Activated naive CD4-positive, alpha-beta T cell treated with Interleukin-2 at 50 U/mL for 16 hours (primary cell): ENCODE measurements at places on chromosomes 12 and 14.

GRCh38 chr14:106848330-106849121, 1322.1 kb downstream of the TMEM121 start:
- no peak for DNase-seq

DNA sequence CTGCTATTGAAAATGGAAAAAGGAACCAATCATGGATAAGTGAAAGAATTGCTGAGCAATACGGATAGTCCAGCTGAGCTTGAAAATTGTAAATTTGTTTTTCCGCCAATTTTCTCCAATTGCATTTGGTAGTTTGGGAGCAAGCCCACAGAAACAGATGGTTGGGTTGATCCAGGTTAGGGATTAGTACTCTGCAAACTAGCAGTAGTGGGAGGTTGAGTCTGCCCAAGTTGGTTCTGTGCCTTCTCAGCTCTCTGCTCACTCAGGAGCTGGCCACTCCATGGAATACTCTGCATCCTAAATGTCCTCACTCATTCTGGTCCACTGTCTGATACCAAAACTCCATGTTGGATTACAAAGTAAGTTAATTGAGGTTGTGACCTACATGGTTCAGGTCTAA, 361.1 kb upstream of the ATP2B1 start:
- no peak for DNase-seq

DNA sequence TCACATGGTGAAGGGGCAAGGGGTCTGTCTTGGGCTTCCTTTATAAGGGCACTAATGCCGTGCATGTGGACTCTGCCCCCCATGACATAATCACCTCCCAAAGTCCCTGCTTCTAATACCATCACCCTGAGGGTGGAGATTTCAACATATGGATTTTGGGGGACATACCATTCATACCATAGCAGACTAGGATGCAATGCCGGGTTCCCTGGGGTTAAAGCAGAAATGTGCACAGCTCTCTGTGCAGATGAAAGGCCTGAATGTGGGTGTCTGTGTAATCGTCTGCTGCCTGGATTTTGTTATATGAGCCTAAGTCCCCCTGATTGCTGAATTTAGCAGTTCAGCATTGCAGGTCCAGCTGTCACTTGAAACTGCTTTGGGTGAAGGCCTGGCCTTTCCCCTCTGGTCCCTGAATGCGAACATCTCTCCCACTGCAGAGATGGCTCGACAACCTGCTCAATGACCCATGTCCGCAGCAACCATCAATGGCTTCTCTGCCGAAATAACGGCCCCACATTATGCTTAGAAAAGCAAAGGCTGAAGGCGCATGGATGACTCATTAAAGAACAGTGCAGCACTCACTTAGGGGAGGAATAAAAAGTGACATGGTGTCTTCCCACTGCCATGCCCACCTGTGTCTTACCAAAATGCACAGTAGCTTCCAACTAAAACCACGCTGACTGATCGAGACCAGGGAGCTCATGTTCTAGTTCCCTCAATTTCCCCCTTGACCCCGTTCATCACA, 286.3 kb downstream of the DPF3 start:
- no peak for DNase-seq

- no peak for DNase-seq
Observed at GRCh38 chr12:106114447-106115068, 24.2 kb downstream of the NUAK1 start.

- no peak for DNase-seq
Observed at GRCh38 chr12:49274396-49275069, 9.7 kb downstream of the TUBA1C start.

- no peak for DNase-seq
Observed at GRCh38 chr12:52946797-52947547, 1.9 kb upstream of the KRT18 start.

- no peak for DNase-seq
Observed at GRCh38 chr12:109728921-109729320, 15.3 kb downstream of the FAM222A start.

DNA sequence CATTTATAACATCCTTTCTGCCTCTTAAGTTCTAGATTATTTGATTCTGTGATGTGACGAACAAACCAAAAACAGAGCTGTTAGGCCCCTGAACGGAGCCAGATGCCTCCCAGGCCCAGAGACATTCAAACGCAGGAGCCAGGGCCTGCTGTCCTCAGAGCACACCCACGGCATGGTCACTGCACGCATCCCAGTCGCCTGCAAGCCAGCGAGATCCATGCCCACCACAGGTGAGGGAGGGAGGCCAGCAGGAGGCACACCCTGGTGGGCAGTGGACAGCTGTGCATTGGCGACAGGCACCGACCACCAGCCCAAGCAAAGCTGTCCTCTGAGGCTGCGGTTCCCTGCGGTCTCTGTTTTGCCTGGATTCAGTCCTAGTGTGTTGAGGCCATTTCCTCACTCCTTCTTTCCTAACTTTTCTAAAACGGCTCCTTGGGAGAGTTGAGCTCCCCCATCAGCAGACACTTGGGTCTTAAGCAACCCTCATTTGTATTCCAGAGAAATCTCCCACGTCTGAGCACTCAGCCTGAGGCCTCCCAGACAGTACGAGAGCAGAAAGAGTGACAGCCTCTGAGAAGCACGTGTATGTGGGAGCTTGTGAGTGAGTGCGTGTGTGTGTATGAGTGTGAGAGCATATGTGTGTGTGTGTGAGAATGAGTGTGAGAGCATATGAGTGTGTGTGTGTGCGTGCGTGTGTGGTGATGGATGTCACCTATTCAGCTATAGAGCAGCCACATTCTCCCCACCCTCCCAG, 81.2 kb downstream of the CHGA start:
- no peak for DNase-seq

- no peak for DNase-seq
Observed at GRCh38 chr12:55906056-55906455, 21.6 kb downstream of the PYM1 start.

DNA sequence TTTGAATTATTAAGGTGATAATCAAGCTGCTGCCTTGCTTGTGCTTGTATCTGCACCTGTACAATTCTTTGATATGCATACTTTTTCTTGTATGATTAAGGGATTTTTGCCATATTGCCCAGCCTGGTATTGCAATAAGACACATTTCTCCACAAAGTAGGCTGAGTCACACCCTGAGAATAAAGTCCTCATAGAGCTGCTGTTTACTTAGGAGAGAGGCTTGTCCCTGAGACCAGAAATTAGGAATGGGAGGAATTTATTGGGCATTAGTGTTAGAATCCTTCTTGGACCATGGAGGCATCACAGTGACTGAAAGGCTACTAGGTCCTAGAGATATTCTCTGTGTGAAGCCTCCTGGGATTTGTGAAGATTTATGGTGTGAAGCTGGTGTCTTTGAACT, 506.8 kb upstream of the FBXO33 start:
- DNase-seq = no peak

DNA sequence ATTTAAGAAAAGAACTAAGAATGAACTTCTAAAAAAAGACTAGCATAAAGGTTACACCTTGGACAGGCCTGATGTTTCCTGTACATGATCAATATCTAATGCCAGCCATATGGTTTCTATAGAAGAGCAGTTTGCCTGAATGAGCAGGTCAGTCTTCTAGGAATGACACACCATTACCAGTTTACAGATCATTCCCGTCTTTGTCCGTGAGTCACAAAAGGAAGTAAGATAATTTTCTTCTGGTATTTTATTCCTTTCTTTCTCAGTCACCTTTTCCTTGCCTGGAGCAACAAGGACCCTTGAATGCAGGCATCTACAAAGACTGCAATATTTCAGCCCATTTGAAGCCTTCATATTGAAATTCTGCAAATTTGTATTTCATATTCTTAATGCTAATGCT, 44.6 kb upstream of the CNTN1 start:
- no peak for DNase-seq
